ENCODE measurements at places on chromosomes 5 and 9. TPM values are rescaled to one million over a fixed set of nuclear protein-coding genes. Genes with fewer than 3 reads are reported as not detected.

DMGDH gene
- 0.93 TPM for total RNA-seq

SLC1A3 gene
- 18.7 TPM for total RNA-seq

SMC2 gene
- total RNA-seq, result 6.0 TPM

THG1L gene
- 15.9 TPM for total RNA-seq

FBXL7 gene
- total RNA-seq, result 17.2 TPM

CEP120 gene
- total RNA-seq, result 12.7 TPM

PCDHA1 gene
- not detected for total RNA-seq

ENTPD2 gene
- 0.09 TPM for total RNA-seq

IFNA13 gene
- total RNA-seq, result not detected

NMUR2 gene
- not detected for total RNA-seq

GPX8 gene
- total RNA-seq, result 138 TPM

HAVCR1 gene
- not detected for total RNA-seq

OR1N2 gene
- not detected for total RNA-seq

STPG3 gene
- not detected for total RNA-seq

TUSC1 gene
- total RNA-seq, result 26.0 TPM

RASEF gene
- not detected for total RNA-seq

LAMC3 gene
- total RNA-seq, result 0.09 TPM

TMEFF1 gene
- total RNA-seq, result 3.7 TPM

ADAMTS16 gene
- total RNA-seq, result not detected

SLC45A2 gene
- total RNA-seq, result not detected

ZNF879 gene
- 6.2 TPM for total RNA-seq

IFNE gene
- 0.12 TPM for total RNA-seq

DAPK1 gene
- 16.5 TPM for total RNA-seq

F2R gene
- total RNA-seq, result 64.1 TPM

CACNA1B gene
- under 0.01 TPM for total RNA-seq

SLC6A18 gene
- not detected for total RNA-seq

MYMK gene
- total RNA-seq, result not detected

UGT3A1 gene
- not detected for total RNA-seq

IL13 gene
- total RNA-seq, result not detected

NUTM2G gene
- total RNA-seq, result not detected

PRDM9 gene
- total RNA-seq, result not detected

SLIT3 gene
- 60.6 TPM for total RNA-seq

PCDHGA7 gene
- total RNA-seq, result 5.1 TPM

PHYHD1 gene
- total RNA-seq, result 18.6 TPM

CD74 gene
- 3.2 TPM for total RNA-seq

NEUROG1 gene
- not detected for total RNA-seq

CHSY3 gene
- 12.7 TPM for total RNA-seq

SPATA31E1 gene
- total RNA-seq, result not detected

LECT2 gene
- total RNA-seq, result not detected

KDM4C gene
- 10.0 TPM for total RNA-seq

F12 gene
- 2.2 TPM for total RNA-seq

FSD1L gene
- total RNA-seq, result 2.7 TPM

All from pericardium fibroblast (primary cell).